ENCODE measurements at places on chromosomes 1 and 21.

DNA sequence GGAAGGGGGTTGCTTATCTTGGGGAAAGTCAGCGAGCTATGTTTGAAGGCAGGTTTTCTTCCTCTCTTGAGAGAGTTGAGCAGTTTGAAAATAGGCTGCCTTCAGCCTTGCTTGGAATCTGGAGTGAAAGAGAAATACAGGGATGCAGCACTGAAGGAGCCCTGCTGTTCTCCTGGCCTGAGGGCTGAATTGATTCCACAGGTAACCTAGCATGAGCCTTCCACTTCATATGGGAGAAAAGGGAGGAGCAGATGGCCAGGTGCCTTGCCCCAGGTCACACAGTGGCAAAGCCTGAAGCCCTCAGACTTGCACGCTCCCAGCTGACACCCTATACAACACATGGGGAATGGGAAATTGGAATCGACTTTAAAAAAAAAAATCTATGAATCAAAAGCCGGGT is 88.0 kb upstream of the WLS start:
- no peak for DNase-seq

DNA sequence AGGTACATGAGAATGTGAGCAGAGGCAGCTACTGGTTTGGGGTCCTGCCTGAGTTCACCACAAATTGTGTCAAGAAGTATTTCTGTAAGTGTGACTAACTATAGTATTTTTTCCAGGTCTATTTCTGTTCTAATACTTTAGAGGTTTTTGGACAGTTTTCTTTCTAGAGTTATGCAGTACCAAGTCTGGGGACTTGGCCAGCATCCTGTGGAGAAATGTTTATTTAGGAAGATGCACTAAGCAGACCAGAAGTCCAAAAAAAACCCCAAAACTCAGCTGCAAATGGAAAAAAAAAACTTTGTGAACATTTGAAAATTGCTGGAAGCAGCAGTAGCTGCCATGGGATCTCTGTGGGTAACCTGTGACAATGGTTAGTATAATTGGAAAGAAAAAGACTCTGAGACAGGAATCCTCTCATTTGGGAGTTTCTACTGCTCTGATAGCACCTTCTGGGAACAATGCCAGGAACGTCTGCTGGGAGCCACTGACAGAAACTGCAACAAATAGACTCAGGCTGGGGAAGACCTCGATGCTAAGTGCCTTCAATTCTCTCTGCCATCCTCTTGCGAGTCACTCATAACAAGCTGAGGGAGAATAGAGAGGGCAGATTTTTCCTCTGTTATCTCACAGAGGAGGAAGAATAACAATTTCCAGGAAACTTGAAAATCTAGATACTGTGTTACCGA is 37.6 kb downstream of the OR10R2 start:
- DNase-seq = no peak

- DNase-seq = no peak
These were observed 14.9 kb upstream of the AGT start for GRCh38 chr1:230728710-230729392.

DNA sequence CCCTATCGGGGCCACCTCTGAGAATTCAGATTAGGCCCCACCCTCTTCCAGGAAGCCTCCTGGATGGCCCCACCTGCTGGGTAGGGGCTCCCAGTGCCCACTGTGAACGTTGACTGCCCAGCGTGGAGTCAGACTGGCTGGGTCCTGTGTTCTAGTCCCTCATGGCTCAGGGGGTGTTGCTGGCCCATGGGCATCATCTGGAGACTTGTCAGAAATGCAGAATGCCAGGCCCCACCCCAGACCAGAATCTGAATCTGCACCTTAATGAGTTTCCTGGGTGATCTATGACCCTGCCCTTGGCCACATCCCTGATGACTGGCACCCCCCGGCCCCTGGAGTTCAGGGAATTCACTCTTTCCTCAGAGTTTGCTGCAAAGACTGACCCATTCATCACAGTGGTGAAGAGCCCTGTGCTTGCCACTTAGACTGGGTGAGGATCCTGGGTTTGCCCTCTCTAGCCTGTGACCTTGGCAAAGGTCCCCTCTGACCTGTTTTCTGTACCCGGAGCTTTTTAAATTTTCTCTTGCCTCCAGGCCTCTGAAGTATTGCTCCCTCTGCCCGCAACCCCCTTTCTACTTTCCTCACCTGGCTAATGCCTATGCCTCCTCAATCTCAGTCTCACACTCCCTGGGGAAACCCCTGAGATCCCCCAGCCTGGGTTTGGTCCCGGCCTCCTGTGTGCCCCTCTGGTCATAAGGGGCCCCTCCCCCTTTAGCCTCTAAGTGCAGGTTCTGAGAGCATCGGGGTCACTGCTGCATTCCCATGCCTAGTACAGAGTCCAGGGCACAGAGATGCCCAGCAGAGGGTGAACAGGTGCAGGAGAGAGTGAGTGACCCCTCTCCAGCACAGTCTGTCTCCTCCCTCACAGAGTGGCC is 184.2 kb downstream of the MATN1 start:
- DNase-seq = no peak

- DNase-seq = no peak
These were observed 11.4 kb upstream of the RGS16 start for GRCh38 chr1:182615468-182616129.

DNA sequence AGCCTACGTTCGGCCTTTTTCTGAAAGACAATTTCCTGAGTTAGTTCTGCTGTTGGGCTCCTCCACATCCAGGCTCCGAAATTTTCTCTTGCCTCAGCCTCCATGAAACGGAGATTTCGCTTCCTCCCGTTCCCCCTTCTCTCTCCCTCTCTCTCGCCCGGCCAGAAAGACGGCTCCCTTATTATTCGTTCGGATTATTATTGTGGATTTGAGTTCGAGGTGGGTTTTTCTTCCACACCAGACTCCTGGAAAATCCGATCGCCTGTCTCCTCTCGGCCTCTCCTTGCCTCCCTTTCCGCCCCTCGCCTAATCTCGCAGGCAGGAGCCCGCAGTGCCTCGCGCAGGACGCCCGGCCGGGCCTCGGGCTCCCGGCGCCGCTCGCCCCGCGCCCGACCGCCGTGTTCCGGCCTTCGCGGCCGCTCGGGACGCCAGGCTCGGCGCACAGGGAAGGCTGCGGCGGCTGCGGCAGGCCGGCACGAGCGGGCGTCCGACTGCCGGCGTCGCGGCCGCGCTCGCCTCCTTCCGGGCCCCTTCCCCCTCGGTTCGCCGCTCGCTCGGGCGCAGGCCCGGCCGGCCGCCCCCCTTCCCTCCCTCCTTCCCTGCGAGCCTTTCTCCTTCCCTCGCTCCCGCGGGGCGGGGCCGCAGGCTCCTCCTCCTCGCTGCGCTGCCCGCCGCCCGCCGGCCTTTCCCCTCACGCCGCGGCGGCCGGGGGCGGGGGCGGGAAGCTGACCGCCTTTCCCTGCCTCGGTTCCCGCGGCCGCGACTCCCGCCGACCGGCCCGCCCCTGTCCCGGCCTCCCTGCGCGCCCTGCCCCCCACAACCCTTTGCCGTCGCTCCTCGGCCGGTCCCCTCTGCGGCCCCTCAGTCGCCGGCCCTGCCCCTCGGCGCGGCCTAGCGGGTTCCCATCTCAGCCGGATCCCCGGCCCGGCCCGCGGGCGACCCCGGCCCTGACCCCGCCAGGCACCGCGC is at the start of gene ARHGEF11:
ARHGEF11 (minus strand) TSS at position 493 of the 969 bp plus-strand sequence. CDS start 1,412 bp downstream, outside the sequence.
- DNase-seq = no peak

- no peak for DNase-seq
These were observed 379.2 kb upstream of the ADAMTS5 start for GRCh38 chr21:27346041-27346448.

- peak; percentile 44 for DNase-seq
These were observed 1.3 kb downstream of the DENND4B start for GRCh38 chr1:153945131-153945794.

DNA sequence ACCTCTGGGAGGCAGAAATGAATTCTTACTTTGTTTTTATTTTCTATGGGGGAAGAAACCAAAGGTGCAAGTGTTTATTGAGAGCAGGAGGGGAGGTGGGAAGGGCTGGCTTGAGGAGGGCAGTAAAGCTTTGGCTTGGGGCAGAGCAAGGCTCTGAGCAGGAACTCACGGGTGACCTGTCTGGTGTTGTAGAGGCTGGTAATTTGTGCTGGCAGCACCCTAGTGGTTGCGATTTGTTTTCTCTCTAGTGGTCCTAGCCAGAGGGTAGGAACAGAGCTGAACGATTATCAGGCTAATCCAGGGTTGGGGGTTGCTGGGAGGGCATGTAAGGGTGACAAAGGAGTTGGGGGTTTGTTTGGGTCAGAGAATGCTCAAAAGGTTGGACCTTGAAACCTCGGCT is 16.6 kb downstream of the TMCC2 start:
- DNase-seq = no peak

- DNase-seq = no peak
These were observed 576 bp downstream of the ZFP69 start for GRCh38 chr1:40477678-40478053.

DNA sequence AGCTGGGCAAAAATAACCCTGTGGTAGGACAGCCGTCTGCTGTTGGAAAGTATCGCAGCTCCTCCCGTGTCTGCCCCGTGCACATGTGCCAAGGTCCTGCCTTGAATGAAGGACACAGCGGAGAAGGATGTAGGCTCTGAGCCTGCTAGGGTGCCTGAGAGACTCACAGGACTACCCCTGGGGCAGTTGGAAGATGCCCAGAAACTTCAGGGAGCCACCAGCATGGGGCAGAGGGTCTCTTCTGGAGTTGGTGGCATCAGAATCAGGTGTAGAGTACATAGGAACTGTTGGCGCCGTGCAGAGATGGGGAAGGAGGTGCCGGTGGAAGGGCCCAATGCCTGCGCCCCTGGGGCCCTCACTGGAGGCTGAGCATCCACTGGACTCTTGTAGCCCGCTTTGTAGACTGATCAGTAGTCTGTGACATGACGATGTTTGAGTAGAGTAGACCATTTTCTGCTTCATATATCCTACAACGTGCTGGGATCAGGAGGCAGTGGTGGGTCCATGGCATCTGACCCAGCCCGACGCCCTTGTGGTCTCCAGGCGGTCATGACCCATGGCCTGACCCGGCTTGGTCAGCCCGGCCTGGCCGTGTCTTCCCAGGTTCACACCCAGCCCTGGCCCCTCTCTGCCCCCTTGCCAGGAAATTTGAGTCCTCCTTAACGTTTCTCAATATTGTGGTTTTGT is 5.3 kb upstream of the C1orf174 start:
- no peak for DNase-seq

DNA sequence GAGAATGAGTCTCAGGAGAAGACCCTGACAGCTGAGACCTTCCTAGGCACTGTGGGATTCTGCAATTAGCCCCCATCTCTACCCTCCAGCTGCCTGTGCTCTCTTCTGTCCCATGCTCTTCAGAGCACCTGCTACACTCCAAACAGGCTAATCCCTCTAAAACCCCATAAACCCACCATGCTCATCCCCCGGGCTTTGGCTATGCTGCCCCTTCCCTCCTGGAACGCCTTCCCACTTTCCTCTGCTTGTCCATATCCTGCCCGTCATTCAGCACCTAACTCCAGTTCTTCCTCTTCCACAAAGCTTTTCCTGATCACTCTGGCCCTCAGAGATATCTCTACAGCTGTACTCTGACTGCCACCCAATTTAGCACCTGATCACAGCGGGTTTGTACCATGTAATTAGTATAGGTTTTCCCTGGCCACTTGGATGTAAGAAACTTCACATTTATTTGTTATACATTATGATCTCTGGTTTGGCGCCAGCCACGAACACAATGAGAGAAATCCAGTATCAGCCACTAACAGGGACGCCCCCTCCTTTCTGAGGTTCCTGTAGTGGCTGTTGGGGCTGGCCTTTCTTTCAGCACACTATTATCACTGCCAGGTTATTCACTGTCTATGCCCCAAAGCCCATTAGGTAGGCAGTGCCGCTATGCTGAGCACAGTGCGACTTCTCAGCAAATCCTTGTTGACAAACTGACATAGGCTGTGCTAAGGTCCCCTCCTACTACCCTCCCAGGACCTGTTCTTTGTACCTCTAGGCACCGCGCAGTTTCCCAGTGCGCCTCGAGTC is 45.1 kb downstream of the CDC7 start:
- no peak for DNase-seq

DNA sequence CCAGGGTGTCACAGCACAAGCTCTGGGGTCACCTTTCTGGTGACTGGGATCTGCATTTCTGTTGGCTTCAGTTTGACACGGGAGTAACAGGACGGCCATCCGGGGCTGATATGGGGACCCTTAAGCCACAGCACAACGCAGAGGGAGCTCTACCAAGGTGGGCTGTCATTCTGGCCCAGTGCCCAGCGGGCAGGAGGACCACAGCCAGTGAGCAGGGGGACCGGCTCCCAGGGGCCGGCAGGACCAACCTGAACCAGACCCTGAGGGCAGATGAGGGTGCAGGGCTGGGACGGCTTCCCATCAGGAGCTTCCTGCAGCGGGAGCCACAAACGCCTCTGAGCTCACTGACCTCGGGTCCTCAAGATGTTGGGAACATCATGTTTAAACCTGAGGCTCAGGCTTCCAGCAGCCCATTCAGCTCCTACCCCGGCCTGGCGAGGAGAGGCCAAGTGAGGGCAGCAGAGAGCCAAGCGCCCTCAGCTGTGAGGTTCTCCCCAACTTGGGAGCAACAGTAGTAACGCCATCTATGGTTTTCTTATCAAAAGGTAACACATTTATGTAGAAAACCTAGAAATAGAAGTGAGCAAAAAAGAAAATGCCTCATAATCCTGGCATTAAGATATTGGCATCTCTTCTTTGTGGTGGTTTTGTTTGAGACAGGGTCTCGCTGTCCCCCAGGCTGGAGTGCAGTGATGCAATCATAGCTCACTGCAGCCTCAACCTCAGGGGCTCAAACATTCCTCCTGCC is 26.8 kb downstream of the TMEM201 start:
- DNase-seq = no peak

DNA sequence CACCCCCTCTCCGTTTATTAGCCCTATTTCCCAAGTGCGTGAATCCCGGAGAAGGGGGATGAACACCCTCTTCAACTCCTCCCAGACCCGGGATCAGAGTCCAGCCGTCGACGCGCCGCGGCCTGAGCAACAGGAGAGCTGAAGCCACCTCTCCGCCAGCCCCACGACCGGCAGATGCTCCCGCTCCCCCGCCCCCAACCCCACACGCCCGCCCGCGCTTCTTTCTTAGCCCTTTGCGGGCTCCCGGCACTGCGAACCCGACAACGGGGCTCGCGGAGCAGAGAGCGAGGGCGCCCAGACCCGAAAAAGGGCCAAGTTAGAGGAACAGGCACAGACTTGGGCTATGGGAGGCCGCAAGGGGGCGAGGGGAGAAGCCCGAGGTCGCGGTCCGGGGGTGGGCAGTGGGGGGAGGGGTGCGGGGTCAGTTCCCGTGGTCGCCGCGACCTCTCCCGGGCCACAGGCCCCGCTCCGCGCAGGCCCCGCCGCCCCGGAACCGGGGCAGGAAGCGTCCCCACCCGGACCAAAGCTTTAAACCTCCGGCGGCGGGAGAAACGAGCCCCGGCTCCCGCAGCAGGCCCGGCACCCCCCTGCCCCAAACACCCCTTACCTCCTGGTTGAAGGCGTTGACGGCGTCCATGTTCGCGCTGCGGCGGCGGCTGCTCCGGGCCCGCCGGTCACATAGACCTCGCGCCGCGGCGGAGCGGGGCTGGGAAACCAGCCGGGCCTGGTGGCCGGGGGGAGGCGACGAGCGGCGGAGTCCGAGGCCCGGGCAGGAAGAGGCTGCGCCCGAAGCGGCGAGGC is 662 bp downstream of the SCAF4 start:
- no peak for DNase-seq

GRCh38 chr1:78210175-78210574 is 164.4 kb downstream of the GIPC2 start:
- no peak for DNase-seq

All from stimulated activated CD4-positive, alpha-beta T cell treated with anti-CD3 and anti-CD28 coated beads, TNF-alpha, amount 100 ng/mL, for 1 hour (primary cell).